ENCODE measurements at places on chromosomes 2 and 18. TPM values are rescaled to one million over a fixed set of nuclear protein-coding genes. Genes with fewer than 3 reads are reported as not detected.
A peak's percentile ranks its signal among the peaks of the same experiment; 100 is the strongest.

GRCh38 chr2:128812183-128812940 is 493.7 kb upstream of the HS6ST1 start:
- no peaks in the 10 kb centered on the region for H3K4me1 ChIP-seq
- H3K4me3 ChIP-seq: no peak overlapping the region
- H3K27ac ChIP-seq: no peak overlapping the region
- no peaks in the 10 kb centered on the region for H3K36me3 ChIP-seq
- H3K27me3 ChIP-seq: no peaks in the 10 kb centered on the region

DNA sequence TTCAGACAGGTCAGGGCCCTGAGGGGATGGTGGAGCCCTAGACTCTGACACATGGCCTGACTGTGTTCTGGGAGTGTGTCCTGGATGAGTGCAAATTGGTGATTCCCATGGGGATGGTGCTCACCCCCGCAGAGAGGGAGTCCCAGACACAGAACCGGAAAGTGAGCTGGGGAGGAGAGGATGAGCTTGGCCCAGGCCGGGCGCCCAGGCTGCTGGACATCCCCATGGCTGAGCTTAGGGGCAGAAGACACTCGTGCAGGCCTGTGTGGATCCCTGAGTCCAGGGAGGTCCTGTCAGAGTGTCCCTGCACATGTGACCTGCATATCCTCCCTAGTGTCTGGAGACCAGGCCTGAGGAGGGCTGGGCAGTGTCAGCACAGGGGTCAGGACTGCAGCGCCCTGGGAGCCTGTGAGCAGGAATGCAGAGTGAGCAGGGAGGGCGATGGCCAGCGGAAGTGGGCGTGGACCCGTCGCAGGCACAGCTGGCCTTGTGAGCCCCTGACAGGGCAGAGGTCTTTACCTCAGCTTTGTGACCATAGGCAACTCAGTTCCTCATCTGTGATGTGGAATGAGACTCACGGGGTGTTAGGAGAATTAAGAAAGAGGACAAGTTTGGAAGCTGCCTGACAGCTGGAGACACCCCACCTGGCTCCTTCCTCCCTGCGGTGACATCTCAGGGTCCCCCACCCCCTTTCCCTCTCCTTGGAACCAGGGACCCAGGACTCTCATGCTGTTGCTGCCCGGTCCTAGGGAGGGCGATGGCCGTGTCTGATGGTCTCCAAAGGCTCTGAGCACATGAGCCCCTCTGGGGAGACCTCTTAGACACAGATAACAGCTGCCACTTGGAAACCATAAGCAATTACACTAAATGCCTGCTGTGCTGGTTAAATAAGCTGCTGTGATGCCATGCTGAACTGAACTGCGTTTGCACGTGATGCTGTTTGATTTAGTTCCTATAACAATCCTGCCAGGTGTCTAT is 62.6 kb upstream of the HS6ST1 start:
- peak; percentile 34 for DNase-seq
- H3K27me3 ChIP-seq: no peaks in the 10 kb centered on the region
- no peak overlapping the region for H3K4me3 ChIP-seq
- peaks cover 52% of the 10 kb centered on the region for H3K4me1 ChIP-seq
- H3K27ac ChIP-seq: peak overlapping the region; percentile 61

- DNase-seq: no peak
- H3K4me3 ChIP-seq: no peak overlapping the region
- H3K4me1 ChIP-seq: peaks cover 12% of the 10 kb centered on the region
Observed at GRCh38 chr2:53941749-53942148, 29.0 kb downstream of the PSME4 start.

DNA sequence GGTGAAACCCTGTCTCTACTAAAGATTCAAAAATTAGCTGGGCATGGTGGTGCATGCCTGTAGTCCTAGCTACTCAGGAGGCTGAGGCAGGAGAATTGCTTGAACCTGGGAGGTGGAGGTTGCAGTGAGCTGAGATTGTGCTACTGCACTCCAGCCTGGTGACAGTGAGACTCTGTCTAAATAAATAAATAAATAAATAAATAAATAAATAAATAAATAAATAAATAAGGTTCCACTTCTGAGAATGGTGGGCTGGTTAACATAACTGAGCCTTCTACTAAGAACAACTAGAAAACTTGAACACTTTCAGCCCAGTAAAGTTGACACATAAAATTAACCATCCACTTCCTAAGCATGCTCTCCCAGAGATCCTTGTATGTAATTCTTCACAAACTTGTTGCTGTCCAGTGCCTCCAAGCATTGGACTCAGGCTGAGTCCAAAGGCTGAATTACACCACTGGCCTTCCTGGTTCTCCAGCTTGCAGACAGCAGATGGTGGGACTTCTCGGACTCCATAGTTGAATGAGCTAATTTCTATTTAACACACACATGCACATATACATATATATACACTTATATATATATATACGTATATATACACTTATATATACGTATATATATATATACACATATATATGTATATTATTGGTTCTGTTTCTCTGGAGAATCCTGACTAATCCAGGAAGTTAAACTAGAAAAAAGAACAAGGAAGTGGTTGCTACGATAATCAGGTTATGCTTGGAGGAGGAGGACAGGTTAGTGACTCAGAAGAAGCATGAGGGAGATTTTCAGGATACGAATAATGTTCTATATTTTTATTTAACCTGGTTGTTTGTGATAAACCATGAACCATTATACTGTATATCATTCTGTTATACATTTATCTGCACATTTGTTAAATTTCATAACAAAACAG is 348.8 kb downstream of the METTL4 start:
- no peak overlapping the region for H3K27ac ChIP-seq
- H3K27me3 ChIP-seq: no peaks in the 10 kb centered on the region
- DNase-seq: no peak
- peaks cover 3% of the 10 kb centered on the region for H3K4me1 ChIP-seq

- no peaks in the 10 kb centered on the region for H3K27me3 ChIP-seq
- H3K4me1 ChIP-seq: no peaks in the 10 kb centered on the region
- no peak for DNase-seq
- H3K4me3 ChIP-seq: no peak overlapping the region
- no peak overlapping the region for H3K27ac ChIP-seq
- H3K36me3 ChIP-seq: no peaks in the 10 kb centered on the region
Observed at GRCh38 chr18:62569081-62569655, 46.3 kb downstream of the ZCCHC2 start.

- no peaks in the 10 kb centered on the region for H3K4me1 ChIP-seq
- peak; percentile 21 for DNase-seq
- H3K4me3 ChIP-seq: peak overlapping the region; percentile 57
Observed at GRCh38 chr2:174729797-174730697, 34.2 kb downstream of the CHRNA1 start.

DNA sequence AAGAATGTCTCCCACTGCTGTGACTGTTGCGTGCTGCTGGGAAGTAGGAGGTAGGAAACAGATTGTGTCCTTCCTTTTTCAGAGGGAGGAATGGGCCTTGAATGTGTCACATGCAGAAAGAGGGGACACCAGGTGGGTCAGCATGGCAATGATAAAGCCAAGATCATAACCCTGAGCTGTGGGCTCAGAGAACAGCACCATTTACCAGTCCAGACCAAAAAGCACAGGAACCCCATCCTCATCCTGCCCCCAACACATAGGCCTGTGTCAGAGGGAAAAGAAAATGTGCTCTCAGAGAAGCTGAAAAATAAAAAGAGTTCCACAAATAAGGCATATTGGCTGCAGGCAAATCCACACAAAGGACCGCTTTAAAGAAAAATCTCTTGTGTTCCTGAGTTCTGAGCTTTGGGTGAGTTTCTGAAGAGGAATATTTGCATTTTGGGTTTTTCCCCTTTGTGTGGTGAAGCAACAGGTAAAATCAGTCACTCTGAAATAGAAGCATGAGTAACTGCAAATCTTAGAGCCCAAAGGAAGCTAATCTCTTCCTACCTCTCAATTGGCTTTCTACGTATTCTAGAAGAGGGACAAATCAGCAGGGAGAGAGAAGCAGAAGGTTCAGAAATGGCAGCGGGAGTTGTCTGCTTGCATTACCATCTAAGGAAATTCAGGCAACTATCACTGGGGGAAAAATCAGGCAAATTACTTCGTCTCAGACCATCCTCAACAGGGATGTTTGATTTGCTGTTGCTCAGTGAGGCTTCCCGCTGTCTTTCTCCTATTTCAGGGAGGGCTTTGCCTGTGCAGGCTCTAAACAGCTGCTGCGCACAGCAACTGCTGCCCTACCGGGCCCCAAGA is 106.8 kb downstream of the BCL11A start:
- no peaks in the 10 kb centered on the region for H3K36me3 ChIP-seq
- H3K27ac ChIP-seq: no peak overlapping the region
- DNase-seq: no peak

- no peak overlapping the region for H3K27ac ChIP-seq
- H3K27me3 ChIP-seq: no peaks in the 10 kb centered on the region
- DNase-seq: no peak
Observed at GRCh38 chr2:22788749-22789327, 596.1 kb upstream of the KLHL29 start.

RTKN gene
- total RNA-seq: 12.8 TPM

CCDC102B gene
- total RNA-seq: 13.3 TPM

SLC14A1 gene
- not detected for total RNA-seq

RPRM gene
- total RNA-seq: 2.4 TPM

PGAP1 gene
- total RNA-seq: 7.7 TPM

REG1A gene
- 0.87 TPM for total RNA-seq

ELOA2 gene
- 8.4 TPM for total RNA-seq

EIF4E2 gene
- 67.5 TPM for total RNA-seq

Measured in testis (tissue), 5 donors.